Ovary (tissue), 10 donors: ENCODE measurements at places on chromosomes 2 and 18. TPM values are rescaled to one million over a fixed set of nuclear protein-coding genes. Genes with fewer than 3 reads are reported as not detected.

GRCh38 chr18:59094569-59094968 is 45.1 kb upstream of the SEC11C start:
- no peaks in the 10 kb centered on the region for H3K4me1 ChIP-seq
- no peak for DNase-seq
- no peak overlapping the region for H3K27ac ChIP-seq
- H3K36me3 ChIP-seq: no peaks in the 10 kb centered on the region
- H3K4me3 ChIP-seq: no peak overlapping the region

GRCh38 chr2:106745468-106745867 is 140.5 kb downstream of the ST6GAL2 start:
- no peak overlapping the region for H3K4me3 ChIP-seq
- DNase-seq: no peak
- no peaks in the 10 kb centered on the region for H3K27me3 ChIP-seq
- H3K36me3 ChIP-seq: no peaks in the 10 kb centered on the region

GRCh38 chr2:128214866-128215460 is 103.7 kb downstream of the HS6ST1 start:
- no peak for DNase-seq
- H3K27ac ChIP-seq: no peak overlapping the region
- H3K36me3 ChIP-seq: no peaks in the 10 kb centered on the region
- H3K4me3 ChIP-seq: no peak overlapping the region
- H3K4me1 ChIP-seq: no peaks in the 10 kb centered on the region
- no peaks in the 10 kb centered on the region for H3K27me3 ChIP-seq

- peak; percentile 76 for DNase-seq
- H3K36me3 ChIP-seq: no peaks in the 10 kb centered on the region
- H3K4me3 ChIP-seq: peak overlapping the region; percentile 67
- peak overlapping the region; percentile 100 for H3K27ac ChIP-seq
Observed at GRCh38 chr18:9914584-9915290, 921 bp downstream of the VAPA start.

GRCh38 chr18:6547476-6547875 is 132.8 kb upstream of the L3MBTL4 start:
- no peak overlapping the region for H3K27ac ChIP-seq
- no peaks in the 10 kb centered on the region for H3K36me3 ChIP-seq
- no peaks in the 10 kb centered on the region for H3K27me3 ChIP-seq
- no peak overlapping the region for H3K4me3 ChIP-seq
- H3K4me1 ChIP-seq: peaks cover 5% of the 10 kb centered on the region

DNA sequence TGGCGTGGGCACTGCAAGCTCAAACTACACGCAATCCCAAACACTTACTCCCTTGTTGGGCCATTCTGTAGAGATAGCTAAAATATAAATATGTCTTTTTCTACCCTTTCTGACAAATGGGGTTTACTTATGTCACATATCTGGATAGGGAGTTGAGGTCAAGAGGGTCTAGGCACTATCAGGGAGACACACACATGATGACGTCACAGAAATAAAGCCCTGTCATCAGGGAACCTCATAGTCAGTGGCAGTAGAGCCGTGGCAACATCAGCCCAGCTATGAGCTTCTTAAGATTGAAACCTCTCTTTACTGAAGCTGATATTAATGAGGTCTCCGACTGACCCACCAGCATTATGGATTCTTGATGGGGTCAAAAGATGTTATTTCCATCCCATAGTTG is 234.6 kb upstream of the CDH7 start:
- DNase-seq: no peak
- no peaks in the 10 kb centered on the region for H3K27me3 ChIP-seq
- no peaks in the 10 kb centered on the region for H3K36me3 ChIP-seq
- no peak overlapping the region for H3K4me3 ChIP-seq
- no peaks in the 10 kb centered on the region for H3K4me1 ChIP-seq

DNA sequence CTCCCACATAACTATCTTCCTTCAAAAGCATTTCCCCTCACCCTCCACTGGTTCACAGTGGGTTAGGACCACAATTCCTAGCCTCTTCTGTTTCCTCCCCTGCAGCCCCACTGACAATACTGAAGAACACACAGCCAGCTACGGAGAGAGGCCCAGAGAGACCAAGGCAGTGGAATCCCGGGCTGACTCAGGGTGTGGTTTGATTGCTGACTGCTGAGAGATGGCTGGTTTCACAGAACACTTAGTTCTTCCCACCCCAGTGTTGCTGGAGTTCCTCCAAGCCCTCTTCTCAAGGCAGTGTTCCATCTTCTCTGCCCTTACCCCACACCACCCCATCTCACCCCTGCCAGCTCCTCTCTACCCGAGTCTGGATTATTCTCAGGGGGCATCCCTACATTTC is 43.3 kb upstream of the ZFP36L2 start:
- no peaks in the 10 kb centered on the region for H3K27me3 ChIP-seq
- peaks cover 27% of the 10 kb centered on the region for H3K4me1 ChIP-seq
- no peak overlapping the region for H3K4me3 ChIP-seq
- H3K27ac ChIP-seq: peak overlapping the region; percentile 46

DNA sequence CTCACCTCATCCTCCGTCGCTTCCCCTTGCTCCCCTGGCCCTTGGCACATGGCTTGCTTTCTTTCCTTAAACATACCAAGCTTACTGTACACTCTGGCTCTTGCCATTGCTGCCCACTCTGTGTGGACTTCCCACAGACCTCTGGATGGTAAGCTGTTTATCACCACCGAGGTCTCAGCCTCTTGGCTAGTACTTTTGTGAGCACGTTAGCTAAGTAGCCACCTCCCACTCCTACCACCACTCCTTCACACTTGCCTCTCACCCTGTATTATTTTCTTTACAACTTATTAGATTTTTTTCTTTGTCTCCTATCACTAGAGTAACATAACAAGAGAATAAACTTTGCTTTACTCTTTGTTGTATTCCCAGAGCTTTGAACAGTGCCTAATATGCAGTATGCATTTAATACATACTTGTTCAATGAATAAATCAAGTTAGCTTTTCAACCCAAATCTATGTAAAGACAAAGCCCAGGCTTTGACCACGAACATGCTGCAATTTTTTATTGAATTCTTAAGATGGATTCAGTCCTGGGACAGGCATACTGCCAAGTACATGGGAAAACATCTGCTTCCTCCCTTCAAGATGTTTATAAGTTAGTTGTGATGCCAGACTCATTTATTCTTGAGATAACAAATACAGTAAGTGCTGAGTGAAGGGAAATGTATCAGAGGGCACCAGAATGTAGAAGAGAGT is 25.0 kb upstream of the MSGN1 start:
- H3K4me1 ChIP-seq: peaks cover 2% of the 10 kb centered on the region
- DNase-seq: no peak
- no peak overlapping the region for H3K4me3 ChIP-seq
- H3K36me3 ChIP-seq: no peaks in the 10 kb centered on the region

GRCh38 chr2:86753606-86754005 is 33.5 kb downstream of the RMND5A start:
- no peaks in the 10 kb centered on the region for H3K36me3 ChIP-seq
- H3K27me3 ChIP-seq: no peaks in the 10 kb centered on the region
- H3K4me3 ChIP-seq: no peak overlapping the region
- H3K27ac ChIP-seq: no peak overlapping the region
- DNase-seq: no peak

DNA sequence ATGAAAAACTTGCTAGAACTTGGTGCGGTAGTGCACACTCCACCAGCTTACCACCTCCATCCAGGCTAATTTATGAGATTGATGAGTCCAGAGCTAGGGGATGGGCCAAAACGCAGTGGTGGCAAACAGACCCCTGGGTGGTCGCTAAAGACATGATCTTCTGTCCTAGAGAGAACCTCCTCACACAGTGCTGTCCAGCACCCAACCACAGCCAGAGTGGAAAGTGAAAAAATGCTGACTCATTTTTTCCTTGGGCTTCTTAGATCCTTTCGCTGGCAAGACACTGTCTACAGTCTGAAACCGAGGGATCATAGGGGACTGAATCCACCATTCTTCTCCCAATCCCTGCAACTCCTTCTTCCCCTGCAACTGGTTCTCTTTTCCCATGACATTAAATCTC is 4.1 kb downstream of the ANTXR1 start:
- H3K27ac ChIP-seq: no peak overlapping the region
- H3K4me1 ChIP-seq: peaks cover 22% of the 10 kb centered on the region
- H3K4me3 ChIP-seq: no peak overlapping the region
- H3K27me3 ChIP-seq: no peaks in the 10 kb centered on the region
- H3K36me3 ChIP-seq: no peaks in the 10 kb centered on the region

- no peaks in the 10 kb centered on the region for H3K36me3 ChIP-seq
- H3K27me3 ChIP-seq: no peaks in the 10 kb centered on the region
- no peak overlapping the region for H3K27ac ChIP-seq
- H3K4me3 ChIP-seq: no peak overlapping the region
- H3K4me1 ChIP-seq: no peaks in the 10 kb centered on the region
- peak; percentile 48 for DNase-seq
Observed at GRCh38 chr2:64049633-64050220, 30.5 kb upstream of the VPS54 start.

DNA sequence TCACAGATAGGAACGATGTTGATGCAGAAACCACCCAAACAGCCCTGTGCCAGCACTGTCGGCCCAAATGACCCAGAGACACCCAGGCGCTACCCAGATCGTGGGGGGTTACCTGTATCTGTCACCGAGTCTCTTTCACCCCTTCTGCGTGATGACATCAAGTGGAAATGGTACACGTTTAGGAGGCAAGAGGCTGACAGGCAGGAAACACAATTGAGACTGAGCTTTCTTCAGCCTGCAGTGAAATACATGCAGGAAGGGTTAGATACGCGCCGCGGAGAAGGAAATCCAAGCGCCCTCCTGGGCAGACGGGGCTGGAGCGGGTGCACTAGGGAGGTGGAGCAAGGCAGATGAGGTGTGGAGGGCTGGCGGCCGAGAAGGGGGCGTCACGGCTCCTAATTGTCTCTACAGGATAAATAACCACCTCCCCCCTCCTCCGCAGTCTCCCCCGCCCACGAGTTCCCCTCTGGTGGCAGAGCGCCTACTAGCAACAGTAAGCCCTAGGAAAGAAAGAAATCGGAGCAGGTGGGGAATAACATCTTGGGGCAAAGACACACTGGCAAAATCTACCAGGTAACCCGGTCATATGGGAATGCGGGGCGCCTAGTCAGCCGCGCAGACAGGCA is at the start of gene RNF152:
TSS of gene RNF152 (minus strand) at position 325 of the 626 bp plus-strand sequence. CDS start 76,544 bp downstream, outside the sequence.
- no peaks in the 10 kb centered on the region for H3K4me1 ChIP-seq
- H3K36me3 ChIP-seq: no peaks in the 10 kb centered on the region
- peak within 1 kb of the TSS; percentile 96 for H3K4me3 ChIP-seq
- peak within 1 kb of the TSS; percentile 66 for H3K27ac ChIP-seq
- no peaks in the 10 kb centered on the region for H3K27me3 ChIP-seq

GRCh38 chr18:35411625-35412351 is 34.7 kb upstream of the ZNF396 start:
- H3K4me1 ChIP-seq: no peaks in the 10 kb centered on the region
- no peak overlapping the region for H3K27ac ChIP-seq
- DNase-seq: no peak

- H3K4me1 ChIP-seq: no peaks in the 10 kb centered on the region
- no peak overlapping the region for H3K27ac ChIP-seq
- H3K36me3 ChIP-seq: no peaks in the 10 kb centered on the region
- no peaks in the 10 kb centered on the region for H3K27me3 ChIP-seq
- H3K4me3 ChIP-seq: no peak overlapping the region
Observed at GRCh38 chr2:160087854-160088745, 25.7 kb upstream of the PLA2R1 start.

DNA sequence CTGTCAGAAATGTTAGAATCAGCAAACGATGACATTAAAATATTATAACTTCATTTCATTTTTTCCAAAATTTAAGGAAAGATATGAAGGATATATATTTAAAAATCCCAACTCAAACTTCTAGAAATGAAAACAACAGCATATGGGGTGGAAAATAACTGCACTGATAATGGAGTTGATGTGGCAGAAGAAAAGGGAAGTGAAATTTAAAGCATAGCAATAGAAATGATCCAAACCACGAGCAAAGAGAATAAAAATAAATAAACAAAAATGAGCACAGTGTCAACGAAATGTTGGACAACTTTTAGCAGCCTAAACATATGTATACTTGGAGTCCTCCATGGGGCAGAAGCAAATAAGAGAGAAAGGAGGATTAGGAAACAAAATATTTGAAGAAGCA is 280.2 kb downstream of the KCNJ3 start:
- no peaks in the 10 kb centered on the region for H3K27me3 ChIP-seq
- no peak overlapping the region for H3K4me3 ChIP-seq
- no peak overlapping the region for H3K27ac ChIP-seq
- DNase-seq: no peak
- H3K4me1 ChIP-seq: no peaks in the 10 kb centered on the region

- no peaks in the 10 kb centered on the region for H3K27me3 ChIP-seq
- H3K4me1 ChIP-seq: no peaks in the 10 kb centered on the region
- H3K36me3 ChIP-seq: no peaks in the 10 kb centered on the region
Observed at GRCh38 chr2:44244135-44244871, 31.0 kb upstream of the SLC3A1 start.

DNA sequence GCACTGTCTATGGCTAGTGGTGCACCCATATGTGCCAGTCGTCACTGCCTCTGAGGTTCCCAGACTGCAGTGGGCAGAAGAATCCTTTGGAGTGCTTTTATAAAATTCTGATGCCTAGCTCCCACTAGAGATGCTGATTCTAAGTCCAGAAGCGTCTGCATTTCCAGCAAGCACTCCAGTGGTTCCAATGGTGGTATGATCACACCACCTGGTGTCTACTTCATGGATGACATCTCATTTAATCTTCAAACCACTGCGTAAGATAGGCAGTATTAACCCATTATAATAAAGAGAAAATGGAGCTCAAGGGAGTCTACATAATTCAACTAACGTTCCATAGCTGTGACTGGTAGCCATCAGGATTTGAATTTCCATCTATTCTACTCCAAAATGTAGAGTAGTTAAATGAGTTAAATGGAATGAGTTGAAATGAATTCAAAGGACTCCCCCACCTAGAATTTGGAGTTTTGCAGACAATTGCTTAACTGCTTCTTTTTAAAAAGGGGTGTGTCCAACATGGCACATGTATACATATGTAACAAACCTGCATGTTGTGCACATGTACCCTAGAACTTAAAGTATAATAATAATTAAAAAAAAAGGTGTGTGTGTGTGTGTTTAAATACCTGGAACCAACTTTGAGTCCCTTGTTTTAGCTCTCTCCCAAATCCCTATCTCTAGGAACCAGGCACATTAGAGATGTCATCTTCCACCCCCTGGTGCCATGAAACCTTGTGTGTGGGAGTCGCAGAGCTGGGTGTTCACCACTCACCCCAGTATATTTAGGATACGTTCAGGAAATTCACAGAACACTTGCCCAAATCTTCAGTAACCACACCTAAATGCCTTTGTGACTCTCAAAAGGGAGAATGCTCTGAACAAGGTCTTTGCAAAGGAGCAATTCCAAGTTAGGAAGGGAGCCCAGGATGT is 14.1 kb downstream of the LAMA3 start:
- no peak for DNase-seq
- H3K4me1 ChIP-seq: no peaks in the 10 kb centered on the region
- H3K27me3 ChIP-seq: no peaks in the 10 kb centered on the region
- H3K36me3 ChIP-seq: no peaks in the 10 kb centered on the region

Gene PRKAG3
- not detected for total RNA-seq

Gene LRRC30
- not detected for total RNA-seq

Gene DLGAP1
- total RNA-seq: 3.6 TPM
